Activated naive CD4-positive, alpha-beta T cell (primary cell): ENCODE measurements at places on chromosomes 6 and 20.

DNA sequence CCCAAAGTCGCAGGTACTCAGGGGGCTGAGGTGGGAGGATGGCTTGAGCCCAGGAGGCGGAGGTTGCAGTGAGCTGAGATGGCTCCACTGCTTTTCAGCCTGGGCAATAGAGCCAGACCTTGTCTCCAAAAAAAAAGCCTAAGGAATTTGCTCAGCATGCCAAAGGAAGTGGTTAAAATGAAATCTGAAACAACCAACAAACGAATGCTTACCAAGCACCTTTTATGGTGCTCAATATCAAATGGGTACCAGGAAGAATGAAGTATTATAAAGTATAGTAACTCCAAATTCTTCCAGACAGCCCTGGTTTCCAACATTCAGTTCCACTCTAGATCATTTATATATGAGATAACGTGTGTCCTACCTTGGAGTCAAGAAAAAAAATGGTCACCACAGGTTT is 14.0 kb downstream of the GMDS start:
- DNase-seq = no peak

DNA sequence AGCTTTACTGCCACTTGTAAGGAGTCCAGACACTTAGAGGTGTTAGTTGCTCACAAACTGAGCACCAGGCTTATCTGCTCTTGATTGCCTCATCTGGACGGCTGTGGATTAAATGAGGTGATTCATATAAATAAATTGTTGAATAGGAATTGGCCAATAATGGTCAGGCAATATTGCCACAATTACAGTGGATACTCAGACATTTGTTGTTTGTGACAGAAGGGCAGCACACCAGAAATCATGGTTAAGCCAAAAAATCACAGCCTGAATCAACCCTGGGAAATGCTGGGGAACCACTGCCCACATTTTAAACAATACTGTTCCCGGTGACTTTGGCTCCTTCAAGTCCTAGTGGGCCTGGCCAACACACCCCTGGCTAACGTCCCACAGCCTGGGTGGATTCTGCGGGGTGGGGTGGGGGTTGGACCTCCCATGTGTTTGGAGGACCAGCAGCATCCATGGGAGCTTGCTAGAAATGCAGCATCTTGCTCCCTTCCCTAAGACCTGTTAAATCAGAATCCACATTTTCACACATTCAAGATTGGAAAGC is 29.5 kb upstream of the SPDEF start:
- no peak for DNase-seq

- DNase-seq = no peak
These were observed 66.6 kb upstream of the CTNNBL1 start for GRCh38 chr20:37627060-37627766.

DNA sequence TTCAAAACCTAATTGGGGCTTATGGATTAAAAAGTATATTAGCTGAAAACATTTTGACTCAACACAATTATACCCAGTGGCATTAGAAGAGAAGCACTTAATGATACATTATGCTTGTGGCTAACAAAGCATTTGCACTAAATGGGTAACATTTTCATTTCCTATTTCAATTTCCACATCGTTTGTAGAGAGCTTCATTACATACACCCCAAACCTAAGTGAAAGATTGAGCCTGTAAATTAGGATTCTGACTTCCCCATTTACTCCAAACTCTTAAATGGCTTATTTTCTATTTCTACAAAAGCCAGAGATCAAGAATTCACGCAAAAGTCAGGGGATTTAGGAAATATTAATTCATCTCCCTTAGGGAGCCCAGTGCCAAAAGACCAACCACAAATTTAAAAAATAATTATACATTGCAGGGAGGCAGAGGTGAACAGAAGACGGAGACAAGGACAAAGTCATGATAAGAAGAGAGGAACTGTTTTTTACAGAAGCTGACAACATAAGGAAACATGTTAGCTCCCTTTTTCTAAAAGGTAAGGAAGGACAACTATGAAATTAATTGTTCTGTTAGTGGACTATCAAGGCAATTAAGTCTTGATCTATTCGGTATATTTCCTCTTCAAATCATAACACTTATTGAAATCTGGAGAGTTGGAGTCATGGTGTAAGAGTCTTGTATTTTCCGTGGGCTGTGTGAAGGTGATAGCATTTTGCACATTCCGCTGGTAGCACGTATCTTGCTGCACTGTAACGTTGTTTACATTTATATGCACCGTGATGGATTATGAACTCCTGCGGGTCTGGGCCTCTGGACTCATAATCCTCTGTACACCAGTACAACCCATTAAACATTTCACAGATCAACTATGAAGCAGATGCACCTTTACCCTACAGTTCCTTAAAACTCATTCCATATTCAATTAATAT is 24.8 kb upstream of the EZR start:
- no peak for DNase-seq

DNA sequence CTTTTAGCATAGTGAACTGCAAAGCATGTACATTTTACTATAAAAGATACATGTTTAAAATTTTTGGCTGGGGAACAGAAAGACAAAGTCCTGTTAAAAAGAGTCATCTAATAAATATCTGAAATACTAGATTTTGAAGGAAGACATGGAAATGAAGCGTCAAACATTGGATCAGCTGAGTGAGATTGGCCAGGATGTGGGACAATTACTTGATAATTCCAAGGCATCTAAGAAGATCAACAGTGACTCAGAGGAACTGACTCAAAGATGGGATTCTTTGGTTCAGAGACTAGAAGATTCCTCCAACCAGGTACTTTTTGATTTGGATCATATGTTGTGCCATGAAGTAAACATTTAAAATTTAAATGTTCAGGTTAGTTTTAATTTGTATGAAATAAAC is 162.3 kb downstream of the UTRN start:
- DNase-seq = no peak

DNA sequence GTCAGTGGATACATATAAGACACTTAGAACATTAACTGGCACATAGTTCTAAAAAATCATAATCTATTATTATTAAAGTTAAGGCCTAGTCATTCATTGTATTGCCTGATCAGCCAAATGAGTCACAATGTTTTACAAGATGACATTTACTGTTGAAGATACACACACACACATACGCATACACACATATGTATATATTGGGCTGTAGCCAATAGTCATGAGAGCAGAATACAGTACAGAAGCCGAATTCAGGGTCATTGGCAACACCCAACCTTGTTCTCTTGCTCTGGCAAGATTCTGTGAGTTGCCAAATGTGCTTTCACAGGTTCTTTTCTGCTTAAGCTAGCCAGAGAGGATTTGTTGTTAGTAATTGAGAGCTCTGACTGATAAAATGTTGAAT is 922.8 kb upstream of the MAP3K7 start:
- DNase-seq = no peak
